ENCODE measurements at places on chromosomes 6 and 20.
A peak's percentile ranks its signal among the peaks of the same experiment; 100 is the strongest.

DNA sequence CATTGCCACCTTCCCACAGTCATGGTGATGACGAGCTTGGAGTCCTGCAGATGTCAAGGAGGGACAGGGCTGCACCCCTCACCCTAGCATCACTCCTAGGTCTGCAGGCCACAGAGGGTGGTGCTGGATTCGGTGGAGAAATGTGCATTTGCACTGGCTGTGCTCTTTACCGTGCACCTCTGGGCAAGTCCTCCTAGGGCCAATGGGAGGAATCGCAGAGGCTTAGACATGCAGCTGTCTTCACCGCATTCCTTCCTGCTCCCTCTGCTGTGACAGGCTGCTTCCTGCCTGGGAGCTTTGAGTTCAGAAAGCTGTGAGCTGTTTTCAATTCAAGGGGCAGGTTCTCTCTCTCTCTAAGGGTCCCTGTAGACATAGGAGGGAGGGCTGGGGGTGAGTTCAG is 85.1 kb downstream of the EDN3 start:
- DNase-seq = no peak

DNA sequence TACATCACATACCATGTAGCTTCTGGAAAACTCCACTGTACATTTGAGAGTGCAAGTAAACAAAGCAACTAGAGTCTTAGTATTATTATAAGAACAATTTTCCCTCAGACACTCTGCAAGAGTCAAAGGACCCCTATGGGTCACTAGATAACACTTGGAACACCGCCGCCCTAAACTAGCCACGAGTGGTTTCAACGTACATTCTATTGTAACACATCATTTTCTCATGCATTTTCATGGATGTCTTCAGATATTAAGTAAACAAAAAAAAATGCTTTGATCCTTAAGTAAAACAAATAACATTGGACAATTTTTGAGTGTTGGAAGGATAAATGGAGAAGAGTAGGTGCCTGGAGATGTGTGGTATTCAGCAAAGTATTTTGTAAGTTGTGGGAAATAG is 3.2 kb upstream of the RNF146 start:
- no peak for DNase-seq

- no peak for DNase-seq
Observed at GRCh38 chr20:63135411-63135810, 80.5 kb downstream of the YTHDF1 start.

DNA sequence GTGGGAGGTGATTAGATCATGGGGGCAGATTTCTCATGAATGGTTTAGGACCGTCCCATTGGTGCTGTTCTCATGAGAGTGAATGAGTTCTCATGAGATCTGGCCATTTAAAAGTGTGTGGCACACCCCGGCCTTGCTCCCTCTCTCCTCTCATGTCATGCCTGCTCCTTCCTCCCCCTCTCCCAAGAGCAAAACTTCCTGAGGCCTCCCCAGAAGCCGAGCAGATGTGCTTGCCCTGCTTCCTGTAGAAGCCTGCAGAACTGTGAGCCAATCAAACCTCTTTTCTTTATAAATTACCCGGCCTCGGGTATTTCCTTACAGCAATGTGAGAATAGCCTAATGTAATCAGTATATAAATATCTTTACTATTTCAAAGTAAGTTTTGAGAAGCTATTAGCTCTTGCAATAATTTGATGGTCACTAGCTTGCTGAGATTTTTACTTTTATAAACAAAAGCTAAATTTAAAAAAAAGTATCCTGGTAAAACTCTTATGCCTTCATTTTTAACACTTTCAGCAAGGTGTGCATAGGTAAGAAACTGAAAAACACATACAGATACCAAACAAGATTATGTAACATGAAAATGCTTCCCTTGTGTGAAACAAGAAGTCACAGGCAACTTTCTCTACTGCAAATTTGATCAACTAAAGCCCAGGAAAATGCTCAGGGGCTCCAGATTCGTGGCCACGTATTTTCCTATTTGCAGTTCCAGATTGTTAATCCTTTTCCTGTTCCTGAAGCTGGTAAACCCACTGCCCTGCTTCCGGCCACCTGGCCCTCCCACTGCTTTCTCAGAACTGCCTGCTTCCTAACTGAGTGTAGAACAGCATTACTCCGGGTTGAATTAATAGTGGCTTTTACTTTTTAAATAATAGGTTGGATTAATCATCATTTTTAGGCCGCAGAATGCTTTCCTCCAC is 395.1 kb upstream of the CNR1 start:
- DNase-seq = no peak

- DNase-seq = no peak
Observed at GRCh38 chr6:107228754-107229153, 113.4 kb upstream of the BEND3 start.

- no peak for DNase-seq
Observed at GRCh38 chr6:135936606-135937005, 85.1 kb downstream of the PDE7B start.

DNA sequence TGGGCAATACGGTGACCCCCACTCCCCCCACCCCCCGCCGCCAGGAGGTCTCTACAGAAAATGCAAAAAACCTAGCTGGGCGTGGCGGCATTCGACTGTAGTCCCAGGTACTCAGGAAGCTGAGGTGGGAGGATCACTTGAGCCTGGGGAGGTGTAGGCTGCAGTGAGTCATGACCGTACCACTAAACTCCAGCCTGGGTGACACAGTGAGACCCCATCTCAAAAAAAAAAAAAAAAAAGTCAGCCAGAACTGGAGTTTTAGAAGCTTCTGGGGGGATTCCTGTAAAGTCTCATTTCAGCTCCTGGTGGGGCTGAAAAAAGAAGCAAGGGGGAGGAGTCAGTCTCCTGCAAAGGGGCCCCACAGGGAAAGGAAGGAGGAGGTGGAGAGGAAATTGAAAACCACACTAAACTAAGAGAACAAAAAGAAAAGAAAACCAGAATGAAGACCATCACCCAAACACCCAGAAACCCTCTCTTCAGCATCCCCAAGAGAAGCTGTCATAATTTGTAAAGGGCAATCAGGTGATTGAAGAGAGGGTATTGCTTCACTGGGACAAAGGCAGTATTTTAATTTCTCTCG is 50.4 kb downstream of the NOL4L start:
- DNase-seq = no peak

DNA sequence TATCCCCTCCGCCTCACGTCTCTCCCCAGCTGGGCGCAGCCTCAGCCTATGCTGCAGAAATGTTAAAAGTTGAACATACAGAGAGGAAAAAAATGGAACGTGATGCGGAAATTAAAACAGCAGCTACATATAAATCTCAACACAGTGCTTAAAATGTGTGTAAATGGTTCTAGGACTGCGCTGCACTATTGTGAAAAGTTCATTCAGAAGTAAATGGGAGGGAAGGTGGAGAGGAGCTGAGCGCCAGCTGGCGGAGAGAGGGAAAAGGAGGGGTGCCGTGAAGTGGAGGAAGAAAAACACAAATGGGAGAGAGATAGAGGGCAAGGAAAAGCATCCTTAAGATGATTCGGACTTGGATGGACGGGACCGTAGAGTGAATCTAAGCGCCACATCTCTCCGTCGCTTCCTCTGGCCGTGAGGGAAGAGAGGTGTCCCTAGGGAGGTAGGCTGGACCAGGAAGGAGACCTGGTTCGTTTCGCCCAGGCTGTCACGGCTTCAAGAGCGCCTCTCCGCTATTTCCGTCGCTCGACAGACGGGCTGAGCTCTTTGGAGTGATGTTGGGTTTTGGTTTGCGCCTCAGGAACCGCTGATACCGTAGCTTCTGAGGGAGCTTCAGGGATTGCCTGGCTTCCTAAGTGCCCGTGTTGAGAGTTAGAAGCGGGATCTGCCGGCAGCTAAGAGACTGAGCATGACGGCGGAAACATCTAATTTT is 113.7 kb downstream of the TRIM27 start:
- no peak for DNase-seq

GRCh38 chr6:166442131-166442685 is 59.5 kb upstream of the MPC1 start:
- no peak for DNase-seq

DNA sequence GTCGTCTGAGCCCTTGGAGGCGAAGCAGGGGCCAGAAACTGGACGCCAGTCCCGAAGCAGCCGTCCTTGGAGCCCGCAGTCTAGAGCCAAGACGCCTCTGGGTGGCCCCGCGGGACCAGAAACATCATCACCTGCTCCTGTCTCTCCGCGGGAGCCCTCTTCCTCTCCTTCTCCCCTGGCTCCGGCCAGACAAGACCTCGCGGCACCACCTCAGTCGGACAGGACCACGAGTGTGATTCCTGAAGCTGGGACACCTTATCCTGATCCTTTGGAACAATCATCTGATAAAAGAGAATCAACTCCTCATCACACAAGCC is 416 bp downstream of the RSPH4A start:
- peak; percentile 13 for DNase-seq

- DNase-seq = no peak
Observed at GRCh38 chr6:157898169-157898568, 75.1 kb downstream of the SNX9 start.

GRCh38 chr20:21161926-21162325 is 36.0 kb downstream of the KIZ start:
- DNase-seq = no peak

GRCh38 chr6:121951123-121951522 is 448.3 kb upstream of the HSF2 start:
- DNase-seq = no peak

- DNase-seq = no peak
Observed at GRCh38 chr6:84871925-84872324, 107.5 kb upstream of the TBX18 start.

DNA sequence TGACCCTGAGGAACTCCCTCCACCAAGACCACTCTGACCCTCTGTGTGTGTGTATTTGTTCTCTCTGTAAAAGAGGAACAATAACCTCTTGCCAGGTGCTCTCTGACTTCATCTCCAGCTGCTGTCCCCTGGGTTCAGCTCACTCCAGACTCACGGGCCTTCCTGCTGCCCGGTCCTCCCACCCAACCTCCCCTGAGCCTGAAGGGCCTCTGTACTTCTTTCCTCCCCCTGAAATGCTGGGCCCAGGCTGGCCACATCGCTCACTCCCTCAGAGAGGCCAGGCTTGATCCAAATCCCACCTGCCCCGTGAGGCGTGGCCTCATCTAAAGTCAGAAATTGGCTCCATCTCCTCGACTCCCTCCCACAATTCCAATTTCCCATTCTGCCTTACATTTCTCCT is 202.4 kb downstream of the PRKN start:
- DNase-seq = no peak

DNA sequence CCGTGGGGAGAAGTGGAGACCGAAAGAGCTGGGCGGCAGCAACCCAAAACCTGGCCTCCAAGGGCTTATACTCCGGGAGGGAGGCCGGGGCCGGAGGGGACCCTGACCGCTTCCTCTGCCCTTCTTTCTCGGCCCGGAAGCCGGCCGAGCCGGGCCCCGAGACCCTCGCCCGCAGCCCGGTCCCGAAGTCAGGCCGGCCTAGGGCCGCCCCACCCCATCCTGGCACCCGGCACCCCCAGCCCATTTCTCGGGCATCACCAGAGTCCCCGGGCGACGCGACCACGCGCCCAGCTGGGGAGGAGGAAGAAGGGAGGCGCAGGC is 572 bp upstream of the ZDHHC14 start:
- DNase-seq = no peak

DNA sequence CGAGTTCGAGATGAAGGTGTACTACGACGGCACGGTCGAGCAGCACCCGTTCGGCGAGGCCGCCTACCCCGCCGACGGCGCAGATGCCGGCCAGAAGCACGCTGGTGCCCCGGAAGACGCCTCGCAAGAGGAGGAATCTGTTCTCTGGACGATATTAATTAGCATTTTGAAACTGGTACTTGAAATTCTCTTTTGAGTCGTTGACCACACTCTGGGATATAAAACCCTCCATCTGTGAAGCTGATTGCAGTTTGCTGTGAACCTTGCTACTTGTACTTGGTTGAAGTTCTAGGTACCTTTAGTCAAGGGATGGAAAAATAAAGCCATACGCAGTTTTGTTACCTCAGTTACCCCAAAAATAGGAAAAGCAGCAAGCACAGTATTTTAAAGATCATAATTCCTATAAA is 917 bp downstream of the C6orf120 start:
- no peak for DNase-seq

GRCh38 chr6:143299253-143300166 is 151.0 kb downstream of the ADAT2 start:
- DNase-seq = no peak

DNA sequence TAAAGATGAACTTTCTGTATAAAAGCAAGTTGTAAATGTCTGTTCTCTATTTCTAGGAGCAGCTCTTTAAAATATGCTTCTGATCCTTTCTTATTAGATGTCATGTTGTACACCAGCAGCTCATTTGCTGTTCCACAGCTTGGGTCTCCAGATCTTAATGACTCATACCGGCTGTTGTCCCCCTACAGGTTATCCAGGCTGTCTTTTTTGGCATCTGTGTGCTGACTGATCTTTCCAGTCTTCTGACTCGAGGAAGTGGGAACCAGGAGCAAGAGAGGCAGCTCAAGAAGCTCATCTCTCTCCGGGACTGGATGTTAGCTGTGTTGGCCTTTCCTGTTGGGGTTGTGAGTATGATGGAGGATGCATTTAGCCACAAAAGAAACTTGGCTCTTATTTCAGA is 76.0 kb downstream of the AIG1 start:
- no peak for DNase-seq

- DNase-seq = no peak
Observed at GRCh38 chr20:34557936-34558319, 590 bp upstream of the MAP1LC3A start.

DNA sequence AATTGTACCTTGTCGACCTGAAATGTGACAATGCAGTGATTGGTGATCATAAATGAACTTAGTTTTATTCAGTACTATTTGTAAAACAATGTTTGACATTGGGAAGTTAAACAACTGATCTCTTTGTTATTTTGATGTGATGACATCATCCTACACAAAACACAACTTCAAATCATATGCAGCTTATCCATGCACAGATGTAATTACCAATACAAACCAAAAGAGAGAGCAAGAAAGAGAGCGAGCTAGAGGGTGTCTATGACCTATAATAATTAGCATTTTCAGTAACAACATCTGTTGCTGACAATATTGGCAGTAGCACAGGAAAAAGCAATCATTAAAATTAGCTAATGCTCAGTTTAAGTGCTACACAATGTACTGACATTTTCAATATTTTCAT is 320.9 kb downstream of the UTRN start:
- no peak for DNase-seq

- no peak for DNase-seq
Observed at GRCh38 chr6:74115674-74116073, 419.7 kb downstream of the CD109 start.

DNA sequence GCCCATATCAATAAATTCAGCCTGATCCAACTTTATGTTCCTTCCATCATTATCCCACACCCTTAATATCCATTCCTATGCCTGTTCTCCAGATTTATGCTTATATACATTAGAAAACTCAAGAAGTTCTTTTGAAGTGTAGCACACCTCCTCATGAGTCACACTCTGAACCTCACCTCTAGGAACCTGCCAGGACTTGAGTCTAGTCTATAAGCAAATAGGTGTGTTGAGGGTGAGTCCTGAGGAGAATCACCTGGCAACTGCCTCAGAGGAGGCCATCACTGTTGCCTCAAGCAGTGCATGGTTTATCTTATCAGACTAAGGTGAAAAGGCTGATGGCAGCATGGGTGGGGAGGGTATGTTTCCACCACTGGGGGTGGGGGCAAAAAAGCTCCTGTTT is 496.7 kb downstream of the C6orf118 start:
- DNase-seq = no peak
